Activated CD8-positive, alpha-beta memory T cell treated with anti-CD3 and anti-CD28 coated beads for 1 hour (primary cell): ENCODE measurements at places on chromosomes 4 and X.

- no peak for DNase-seq
These were observed 13.6 kb upstream of the TCEAL4 start for GRCh38 chrX:103571726-103572125.

- DNase-seq, result no peak
These were observed 22.6 kb downstream of the RTL9 start for GRCh38 chrX:110381216-110381615.

DNA sequence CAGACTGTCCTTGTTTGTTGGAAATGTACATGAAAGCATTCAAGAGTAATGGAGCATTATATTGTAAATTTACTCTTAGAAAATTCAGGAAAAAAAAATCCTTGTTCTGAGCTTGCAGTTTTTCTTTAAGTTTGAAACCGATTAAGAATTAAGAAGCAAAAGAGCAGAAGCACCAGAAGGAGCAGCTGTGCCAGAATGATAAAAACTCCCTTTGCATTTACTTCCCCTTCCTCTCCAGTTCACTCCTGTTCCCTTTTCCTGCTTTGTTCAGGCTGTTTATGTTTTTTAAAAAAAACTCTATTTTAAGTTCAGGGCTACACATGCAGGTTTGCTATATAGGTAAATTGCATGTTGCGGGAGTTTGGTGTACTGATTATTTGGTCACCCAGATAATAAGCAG lies 90.3 kb downstream of the ATOH1 start:
- DNase-seq, result no peak

DNA sequence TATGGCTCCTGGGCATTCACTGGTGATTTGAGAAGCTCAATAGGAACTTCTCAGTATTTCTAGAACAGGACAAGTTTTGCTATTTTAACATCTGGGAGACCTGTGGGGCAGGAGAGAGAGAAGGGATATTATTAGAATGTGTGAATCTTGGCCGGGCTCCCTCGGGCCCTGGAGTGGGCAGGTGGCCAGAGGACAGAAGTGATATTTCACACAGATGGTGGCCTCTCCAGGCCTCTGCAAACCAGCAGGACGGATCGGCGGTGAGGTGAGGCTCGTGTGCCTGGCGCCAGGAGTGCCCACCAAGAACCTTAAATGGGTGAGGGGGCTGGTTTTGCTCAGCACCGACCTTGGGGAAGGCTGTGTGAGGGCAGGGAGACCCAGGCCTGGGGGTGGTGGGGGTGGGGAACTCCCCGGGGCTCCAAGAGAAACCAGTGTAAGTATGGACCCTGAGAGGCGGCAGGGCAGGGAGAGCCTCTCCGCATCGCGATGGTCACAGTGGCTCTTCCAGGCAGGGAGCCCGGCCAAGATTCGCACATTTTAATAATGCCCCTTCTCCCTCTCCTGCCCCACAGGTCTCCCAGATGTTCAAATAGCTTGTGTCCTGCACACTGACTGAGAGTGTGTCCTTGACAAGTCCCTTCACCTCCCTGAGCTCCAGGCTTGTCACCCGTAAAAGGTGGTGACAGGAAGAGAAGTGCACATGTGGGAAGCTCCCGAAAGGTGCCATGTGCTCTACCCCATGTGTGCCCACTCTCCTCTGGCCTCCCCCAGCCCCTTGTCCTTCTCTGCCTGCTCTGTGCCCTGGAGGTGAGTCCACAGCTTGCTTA lies 64.9 kb downstream of the SORCS2 start:
- no peak for DNase-seq

DNA sequence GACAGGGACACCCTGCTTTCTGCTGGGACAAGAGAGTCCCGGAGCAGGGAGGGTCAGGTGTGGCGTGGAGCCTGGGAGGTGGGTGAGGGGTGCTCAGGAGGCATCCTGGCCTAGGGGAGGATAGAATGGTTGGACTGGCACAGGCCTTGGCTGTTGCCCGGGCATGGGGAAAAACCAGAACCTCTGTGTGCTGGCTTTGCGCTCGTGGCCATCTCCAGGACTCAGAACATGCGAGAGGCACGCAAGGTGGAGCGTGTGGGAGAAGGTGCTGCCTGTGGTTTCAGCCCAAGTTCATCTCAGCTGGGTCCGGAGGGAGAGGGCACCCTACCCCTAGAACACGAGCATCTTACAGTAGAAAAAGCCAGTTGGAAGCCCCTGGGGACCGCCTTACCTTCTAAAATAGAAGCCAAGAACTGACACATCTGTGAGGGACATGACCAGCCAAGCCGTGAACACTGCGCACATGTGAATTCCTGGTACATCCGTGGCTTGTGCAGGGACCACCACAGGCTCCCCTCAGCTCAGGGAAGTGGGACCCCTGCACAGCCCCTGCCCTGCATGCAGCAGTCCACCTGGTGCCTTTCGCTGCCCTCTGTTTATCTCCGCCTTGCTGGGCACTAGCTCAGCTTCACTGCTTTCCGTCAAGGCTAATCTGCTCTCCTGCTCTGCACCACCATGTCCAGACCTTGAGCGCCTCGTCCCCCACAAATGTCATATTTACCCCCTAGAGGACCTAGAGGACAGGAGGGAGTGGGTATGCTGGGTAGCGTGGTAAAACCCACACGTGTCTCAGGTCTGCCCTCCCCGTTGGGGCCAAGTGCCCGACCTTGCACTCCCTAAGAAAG lies 13.5 kb downstream of the MSANTD1 start:
- no peak for DNase-seq

GRCh38 chr4:102959496-102959895 lies 60.0 kb downstream of the SLC9B1 start:
- DNase-seq, result no peak

GRCh38 chrX:40300286-40300890 lies 202.6 kb upstream of the BCOR start:
- DNase-seq, result no peak

GRCh38 chr4:55143858-55144257 lies 18.5 kb upstream of the KDR start:
- DNase-seq, result no peak

DNA sequence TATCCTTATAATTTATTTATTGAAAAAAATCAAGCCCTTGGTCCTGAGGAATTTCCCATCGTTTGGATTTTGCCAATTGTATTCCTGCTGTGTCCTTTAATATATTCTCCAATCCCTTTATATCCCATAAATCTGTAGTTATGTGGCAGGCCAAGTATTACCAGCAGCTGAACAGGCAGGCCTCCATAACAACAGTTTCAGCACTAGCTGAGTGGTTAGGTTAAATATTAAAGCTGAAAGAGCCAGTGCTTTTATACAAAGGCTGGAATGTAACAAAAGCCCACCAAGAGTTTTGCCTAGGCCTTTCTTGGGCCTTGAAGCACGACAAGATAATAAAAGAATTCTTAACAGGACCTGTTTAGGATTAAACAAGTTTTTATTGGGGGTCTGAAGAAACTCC lies 366.6 kb upstream of the GALNT7 start:
- DNase-seq, result no peak

DNA sequence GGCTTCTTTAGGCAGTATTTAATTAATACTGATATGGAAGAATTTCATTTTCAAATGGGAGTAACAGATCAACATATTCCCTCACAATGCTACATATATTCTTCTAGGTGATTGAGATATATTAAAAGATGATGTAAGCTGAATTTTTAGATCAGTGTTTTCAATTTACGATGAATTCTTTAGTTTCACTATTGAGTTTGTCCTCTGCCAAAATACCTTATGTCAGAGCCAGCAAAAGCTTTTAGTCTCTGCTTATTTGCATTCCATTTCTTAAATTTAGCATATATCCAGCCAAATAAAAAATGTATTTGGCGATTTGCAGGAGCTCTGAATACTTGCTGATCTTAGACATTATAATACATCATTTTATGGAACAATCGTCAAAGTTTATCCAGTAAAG lies 144.3 kb downstream of the MOSPD2 start:
- no peak for DNase-seq

GRCh38 chr4:81648576-81649275 lies 177.0 kb upstream of the RASGEF1B start:
- no peak for DNase-seq
